Activated T-helper 17 cell treated with anti-CD3 and anti-CD28 coated beads, Interleukin-2, amount 50 U/mL, for 72 hours (primary cell): ENCODE measurements at places on chromosomes 3 and 15.
A peak's percentile ranks its signal among the peaks of the same experiment; 100 is the strongest.

- no peak for ATAC-seq
These were observed 12.8 kb downstream of the MAN2A2 start for GRCh38 chr15:90915808-90916440.

- ATAC-seq, result no peak
These were observed 136.0 kb downstream of the MECOM start for GRCh38 chr3:169527507-169527906.

GRCh38 chr3:146104068-146104467 lies 56.9 kb downstream of the PLOD2 start:
- ATAC-seq, result no peak

GRCh38 chr3:32778389-32778788 lies 39.4 kb upstream of the TRIM71 start:
- ATAC-seq, result peak; percentile 47

- ATAC-seq, result peak; percentile 37
These were observed 58.5 kb downstream of the PIK3R4 start for GRCh38 chr3:130688015-130688688.

DNA sequence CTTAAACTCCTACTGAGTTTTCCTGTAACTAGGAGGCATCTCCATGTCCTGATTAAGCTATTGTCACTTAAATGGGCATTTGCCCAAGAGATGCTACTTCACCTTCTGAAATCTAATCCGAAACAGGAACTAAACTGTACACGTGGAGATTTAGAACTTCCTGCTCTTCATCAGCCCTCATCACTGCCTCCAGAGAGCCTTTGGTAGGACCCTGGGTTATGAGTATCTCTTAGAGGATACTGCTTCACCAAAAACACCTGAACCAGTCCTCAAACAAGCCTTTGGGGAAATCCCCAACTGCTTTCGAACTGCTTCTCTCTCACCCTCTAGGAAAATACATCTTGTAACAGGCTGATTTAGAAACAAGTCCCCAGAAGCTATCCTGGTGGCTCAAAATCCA lies 320.3 kb downstream of the GAP43 start:
- ATAC-seq, result no peak
